ENCODE measurements at places on chromosomes 11 and 22.

- DNase-seq, result no peak
Measured at GRCh38 chr11:115488945-115489344, 15.3 kb downstream of the CADM1 start.

DNA sequence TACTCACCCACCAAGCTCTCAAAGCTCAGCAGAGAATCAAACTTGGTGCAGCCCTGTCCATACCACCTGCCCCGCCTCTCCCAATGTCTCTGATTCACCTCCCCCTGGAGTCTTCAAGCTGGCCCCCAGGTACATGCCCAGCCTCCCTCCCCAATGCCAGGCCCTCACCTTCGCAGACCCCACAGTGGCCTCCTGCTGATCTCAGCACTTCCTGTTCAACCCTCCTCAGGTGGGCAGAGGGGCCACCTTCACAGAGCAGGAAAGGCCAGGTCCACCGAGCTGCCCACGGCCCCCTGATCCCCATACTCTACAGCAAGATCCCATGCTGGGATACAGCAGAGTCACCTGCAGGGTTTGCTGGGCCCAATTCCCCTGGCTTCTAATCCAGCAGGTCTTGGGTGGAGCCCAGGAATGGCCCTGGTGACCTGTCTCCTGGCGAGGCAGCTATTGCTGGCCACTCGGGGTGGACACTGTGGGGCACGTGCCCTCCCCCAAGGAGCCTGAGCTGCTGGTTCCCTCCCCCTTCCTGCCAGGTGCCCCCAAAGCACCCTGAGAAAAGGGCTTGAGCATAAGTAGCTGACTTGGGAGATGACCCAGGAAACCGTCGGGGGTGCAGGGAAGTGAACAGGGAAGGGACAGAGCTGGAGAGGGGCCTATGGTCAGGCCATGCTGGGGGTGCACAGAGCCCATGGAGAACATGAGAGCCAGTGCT, 150.7 kb downstream of the BRD1 start:
- no peak for DNase-seq

DNA sequence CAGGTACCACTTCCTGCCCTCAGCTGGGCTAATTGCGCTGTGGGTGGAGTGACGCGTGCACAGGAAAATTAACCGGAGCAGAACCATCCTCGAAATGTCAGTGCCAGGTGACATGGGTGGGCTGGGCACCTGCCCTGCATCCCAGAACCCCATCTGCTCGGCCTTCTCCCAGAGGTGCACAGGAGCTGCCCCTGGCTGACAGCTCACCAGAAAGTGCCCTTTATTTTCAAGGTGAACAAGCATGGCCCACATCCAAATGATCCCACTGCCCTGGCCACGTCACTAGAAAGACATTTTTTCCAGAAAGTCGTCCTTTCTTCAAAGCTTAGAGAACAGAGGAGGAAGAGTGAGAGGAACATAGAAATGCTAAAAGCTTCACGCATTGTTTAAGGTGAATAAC, 4.1 kb upstream of the ELFN2 start:
- no peak for DNase-seq

DNA sequence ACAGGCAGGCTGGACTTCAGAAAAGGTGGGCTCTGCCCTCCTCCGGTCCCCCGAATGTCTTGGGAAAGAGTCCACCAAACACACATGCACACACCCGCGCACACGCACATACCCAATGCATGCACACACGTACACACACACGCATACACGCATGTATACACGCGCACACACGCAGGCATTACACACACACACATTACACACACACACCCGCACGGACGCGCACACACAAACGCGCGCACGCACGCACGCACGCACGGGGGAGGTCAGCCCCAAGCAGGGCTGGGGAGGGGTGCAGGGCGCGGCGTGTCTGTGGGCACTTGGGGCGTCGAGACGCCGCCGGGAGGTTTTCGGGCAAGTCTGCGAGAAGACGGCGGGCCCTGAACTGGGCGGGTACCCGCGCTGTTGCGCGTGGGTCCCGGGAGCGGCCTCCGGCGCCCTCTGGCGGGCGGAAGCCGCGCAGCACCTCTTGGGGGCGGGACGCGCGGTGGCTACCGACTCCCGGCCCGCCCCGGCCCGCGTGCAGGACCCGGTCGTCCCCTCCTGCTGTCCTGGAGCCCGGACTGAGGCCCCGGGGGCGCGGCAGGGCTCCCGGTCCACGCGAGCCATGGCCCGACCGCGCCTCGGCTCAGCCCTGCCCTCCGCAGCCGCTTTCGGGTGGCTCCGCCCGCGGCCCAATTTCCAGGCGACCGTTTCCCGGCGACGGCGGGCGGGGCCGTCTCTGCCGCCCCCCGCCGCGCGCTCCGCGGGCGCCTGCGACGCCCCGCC, 3.6 kb downstream of the SEPTIN5 start:
- peak; percentile 78 for DNase-seq

DNA sequence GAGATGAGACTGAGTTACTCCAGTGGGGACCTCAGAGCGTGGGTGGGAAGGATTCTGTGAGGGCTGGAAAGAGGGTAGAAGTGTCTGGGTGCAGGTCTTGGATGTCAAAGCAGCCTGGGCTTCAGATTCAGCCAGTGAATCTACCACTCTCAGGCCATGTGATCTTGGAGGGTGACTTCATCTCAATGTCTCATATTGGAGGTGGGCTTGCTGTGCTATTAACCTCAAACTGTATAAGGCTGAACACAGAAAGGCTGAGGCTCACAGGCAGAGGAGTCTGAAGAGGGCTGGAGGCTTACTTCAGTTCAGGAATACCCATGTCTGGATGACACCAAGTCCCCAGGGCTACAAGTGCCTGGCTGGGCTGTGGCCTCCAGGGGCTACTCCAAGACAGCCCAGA, 63.4 kb downstream of the CSNK2A3 start:
- no peak for DNase-seq

DNA sequence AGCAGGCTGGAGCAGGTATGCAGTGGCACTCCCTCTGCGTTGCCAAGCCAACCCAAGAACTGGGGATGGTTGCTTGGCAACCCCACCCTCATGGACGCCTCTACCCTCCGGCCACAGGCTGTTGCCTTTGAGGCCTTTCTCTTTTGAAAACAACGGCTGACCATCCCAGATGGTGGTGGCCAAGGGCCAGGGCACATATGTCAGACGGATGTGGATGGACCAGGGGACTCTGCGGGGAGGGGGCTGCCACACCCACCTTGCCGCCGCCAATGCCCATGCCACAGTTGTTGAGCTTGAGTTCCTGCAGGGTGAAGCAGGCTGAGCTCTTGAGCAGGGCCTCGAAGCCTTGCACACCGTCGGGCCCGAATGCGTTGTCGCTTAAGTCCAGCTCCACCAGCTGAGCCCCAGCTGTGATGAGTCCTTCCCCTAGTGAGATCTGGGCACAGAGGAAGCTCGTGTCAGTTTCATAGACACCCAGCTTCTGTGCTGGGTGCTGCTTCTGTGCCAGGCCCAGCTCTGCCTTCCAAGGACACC, 21.5 kb downstream of the RANGAP1 start:
- DNase-seq, result no peak

- no peak for DNase-seq
Measured at GRCh38 chr11:64760759-64761420, 1.1 kb upstream of the PYGM start.

DNA sequence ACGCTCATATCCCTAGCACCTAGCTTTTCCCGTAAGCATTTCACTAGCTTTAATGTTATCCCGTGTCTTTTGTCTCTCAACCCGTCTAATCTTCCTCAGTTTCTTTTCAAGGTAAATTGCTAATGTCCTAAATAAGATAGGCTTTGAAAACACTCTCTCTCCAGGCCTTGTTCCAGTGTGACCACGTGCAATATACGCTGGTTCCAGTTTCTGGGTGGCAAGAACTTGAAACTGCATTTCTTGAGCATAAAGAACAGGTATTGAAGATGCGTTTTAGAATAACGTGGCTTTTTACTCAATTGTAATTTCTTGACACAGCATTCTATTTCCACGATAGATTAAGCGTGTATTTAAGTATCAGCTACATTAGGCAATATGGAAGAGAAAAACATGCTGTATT, 1.1 kb downstream of the CDC45 start:
- DNase-seq, result no peak

GRCh38 chr22:27632451-27633295, 168.9 kb downstream of the MN1 start:
- DNase-seq, result no peak

- DNase-seq, result no peak
Measured at GRCh38 chr11:33329705-33330329, 72.6 kb downstream of the HIPK3 start.

DNA sequence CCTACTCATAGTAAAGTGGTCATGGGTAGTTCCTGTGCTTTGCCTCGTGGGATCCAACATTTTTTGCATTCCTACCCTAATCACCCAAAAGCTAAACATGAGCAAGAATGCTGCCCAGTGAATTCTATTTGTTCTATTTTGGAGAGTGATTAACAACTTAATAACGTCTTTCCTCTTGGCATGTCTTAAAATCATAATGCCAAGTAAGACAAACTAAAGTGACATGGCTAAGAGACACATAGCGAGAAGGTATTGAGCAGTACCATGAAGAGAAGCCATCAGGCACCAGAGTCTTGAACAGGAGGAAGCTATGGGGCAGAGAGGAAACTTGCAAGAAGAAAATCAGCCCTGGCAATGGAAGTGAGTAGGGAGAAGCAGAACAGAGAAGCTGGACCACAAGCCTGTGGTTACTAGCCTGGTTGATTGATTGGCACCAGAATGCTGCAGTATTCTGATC, 32.0 kb downstream of the EXPH5 start:
- no peak for DNase-seq

DNA sequence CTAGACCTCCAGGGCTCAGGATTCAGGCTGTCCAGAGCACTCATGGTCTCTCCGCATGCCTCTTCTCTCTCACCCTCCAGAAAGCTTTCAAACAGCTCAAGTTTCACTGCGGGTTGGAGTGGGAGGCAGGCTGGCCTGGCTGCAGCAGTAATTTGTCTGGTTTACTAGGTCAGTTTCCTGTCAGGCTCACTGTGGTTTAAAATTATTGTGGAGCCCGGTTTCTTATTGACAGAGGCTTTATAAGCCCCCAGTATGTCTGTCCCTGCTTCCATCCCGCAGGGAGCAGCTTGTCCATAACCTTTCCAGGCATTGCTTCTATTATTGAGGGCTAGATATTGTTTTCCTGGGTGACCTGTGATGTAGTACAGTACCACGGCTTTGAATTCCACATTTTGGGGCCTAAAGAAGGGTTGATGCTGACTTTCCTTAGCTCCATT, 235.3 kb upstream of the SORL1-AS1 start:
- no peak for DNase-seq

- DNase-seq, result peak; percentile 82
Measured at GRCh38 chr22:37043828-37044538, 7.6 kb upstream of the KCTD17 start.

- no peak for DNase-seq
Measured at GRCh38 chr11:118535261-118535660, 4.3 kb downstream of the TMEM25 start.

DNA sequence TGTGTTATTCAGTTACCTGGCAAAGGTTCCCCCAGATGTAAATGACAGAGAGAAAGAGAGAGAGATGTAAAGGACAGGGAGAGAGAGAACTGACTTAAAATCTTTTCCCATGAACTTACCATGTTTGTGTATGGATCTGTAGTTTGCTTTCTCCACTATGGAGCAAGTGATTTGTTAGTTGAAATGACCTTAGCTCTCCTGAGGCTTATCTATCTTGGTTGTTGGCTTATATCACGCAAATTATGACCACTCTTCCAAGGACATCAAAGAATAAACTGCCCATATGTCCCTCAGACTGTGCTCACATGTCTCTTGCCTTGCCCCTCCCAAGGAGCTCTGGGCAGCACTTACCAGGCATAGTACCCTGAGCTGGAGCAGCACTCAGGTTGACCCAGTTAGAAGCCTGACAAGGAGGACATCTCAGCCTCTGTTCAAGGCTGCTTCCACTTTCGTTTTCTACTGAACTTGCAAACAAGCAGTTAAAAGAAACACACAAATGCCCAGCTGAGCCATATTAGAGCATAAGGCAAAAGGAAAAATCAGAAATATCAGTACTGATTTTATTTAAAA, 95.3 kb upstream of the RCN1 start:
- DNase-seq, result no peak

DNA sequence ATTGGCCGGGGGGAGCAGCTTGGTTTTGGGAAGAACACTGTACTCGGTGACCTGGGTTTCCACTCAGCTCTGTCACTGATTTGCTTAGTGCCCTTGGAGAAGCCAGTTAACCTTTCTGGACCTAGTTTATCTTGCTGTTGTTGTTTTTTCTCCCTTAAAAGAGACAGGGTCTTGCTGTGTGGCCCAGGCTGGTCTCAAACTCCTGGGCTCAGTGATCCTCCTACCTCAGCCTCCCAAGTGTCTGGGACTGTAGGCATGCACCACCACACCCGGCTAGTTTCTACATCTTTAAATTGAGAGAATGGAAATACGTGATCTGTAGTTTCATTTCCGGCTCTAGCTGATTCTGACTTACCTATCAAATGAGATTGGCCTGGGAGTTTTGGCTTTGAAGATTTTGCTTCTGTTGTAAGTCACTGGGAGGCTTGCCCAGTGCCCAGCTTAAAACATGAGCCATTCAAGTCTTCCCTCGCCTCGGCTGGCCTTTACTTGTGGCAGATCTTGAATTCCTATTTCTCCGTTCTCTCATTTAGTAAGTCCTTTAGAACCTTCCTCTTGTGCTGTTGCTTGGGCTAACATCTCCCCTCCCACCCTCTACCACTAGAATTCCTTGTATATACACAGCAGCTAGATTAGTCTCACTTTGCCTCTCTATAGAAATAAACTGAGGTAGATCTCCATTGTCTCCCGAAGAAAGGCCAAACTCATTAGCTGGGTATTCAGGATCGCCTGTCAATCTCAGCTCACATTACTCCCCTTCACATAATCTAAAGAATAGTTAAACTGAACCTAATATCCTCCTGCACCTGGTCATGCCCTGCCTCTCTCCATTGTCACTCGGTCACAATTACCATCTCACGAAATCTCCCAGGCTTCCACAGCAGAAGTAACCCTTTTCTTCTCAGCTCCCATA, 87.7 kb upstream of the SLC25A18 start:
- DNase-seq, result no peak

- DNase-seq, result no peak
Measured at GRCh38 chr22:33659448-33659847, 260.8 kb downstream of the LARGE1 start.

- no peak for DNase-seq
Measured at GRCh38 chr11:15871904-15872626, 484.3 kb downstream of the SOX6 start.

DNA sequence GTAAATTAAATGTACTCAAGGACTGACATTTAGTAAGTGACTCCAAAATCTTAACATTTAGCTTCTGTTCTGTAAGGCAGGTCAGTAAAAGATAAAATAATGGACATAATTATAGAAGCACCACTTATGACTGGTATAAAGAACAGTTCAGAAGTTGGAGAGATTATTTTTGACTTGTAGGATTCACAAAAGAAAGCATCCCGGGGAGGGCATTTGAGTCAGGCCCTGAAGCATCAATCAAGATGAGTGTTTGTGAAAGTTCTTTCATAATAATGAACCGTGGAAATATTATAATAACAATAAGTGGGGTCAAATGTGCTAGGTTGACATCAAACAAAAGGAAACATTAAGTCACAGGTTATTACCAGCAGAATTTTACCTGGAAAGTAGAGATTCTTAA, 201.9 kb downstream of the DDX10 start:
- DNase-seq, result no peak

- DNase-seq, result no peak
Measured at GRCh38 chr22:27197052-27197451, 539.7 kb downstream of the MIAT start.

Data from GM18507 (cell line).